NCI-H748 treated with DMSO at 0.1 percent for 48 hours (cell line): ENCODE measurements at places on chromosomes 5 and 9.

DNA sequence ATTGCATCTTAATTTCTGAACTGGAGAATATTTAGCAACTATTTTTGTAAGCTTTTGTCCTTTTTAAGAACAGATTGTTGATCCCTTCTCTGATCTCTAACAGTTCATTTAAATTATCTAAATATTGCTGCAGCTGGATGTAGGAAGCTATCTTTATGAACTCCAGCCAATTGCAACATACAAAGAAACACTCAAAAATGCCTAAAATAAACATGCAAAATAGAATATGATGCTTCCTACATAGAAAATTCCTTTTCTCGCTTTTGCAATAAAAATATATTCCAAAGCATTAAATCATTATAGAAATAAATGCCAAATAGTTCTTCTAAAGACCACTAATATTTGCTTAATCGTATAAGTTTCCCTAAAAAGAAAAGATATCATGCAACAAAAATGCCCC is 218.6 kb downstream of the LURAP1L start:
- DNase-seq, result no peak

DNA sequence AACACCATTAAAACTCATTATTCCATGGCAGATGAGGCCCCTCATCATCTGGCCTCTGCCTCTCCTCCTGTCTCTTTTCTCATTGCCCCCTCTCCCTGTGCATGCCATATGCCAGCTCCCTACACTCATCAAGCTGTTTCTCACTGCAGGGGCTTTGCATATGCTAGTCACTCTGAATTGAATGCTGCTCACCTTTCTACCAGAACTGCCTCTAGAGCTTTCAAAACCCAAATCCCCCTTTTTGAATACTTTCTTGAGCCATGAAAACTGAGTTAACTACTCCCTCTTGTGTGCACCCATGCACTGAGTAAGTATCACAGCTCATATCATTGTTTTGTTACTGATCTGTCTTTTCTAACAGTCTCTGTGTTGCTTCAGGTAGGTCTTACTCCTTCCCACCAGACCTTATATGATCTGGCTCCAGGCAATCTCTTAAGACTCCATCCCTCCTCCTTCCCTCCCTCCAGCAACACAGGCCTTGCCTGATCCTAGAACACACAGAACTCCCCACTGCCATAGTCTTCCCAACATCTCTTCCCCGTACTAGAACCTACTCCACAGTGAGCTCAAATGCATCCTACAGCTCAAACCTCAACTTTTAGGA is 60.5 kb downstream of the ASTN2 start:
- DNase-seq, result no peak

DNA sequence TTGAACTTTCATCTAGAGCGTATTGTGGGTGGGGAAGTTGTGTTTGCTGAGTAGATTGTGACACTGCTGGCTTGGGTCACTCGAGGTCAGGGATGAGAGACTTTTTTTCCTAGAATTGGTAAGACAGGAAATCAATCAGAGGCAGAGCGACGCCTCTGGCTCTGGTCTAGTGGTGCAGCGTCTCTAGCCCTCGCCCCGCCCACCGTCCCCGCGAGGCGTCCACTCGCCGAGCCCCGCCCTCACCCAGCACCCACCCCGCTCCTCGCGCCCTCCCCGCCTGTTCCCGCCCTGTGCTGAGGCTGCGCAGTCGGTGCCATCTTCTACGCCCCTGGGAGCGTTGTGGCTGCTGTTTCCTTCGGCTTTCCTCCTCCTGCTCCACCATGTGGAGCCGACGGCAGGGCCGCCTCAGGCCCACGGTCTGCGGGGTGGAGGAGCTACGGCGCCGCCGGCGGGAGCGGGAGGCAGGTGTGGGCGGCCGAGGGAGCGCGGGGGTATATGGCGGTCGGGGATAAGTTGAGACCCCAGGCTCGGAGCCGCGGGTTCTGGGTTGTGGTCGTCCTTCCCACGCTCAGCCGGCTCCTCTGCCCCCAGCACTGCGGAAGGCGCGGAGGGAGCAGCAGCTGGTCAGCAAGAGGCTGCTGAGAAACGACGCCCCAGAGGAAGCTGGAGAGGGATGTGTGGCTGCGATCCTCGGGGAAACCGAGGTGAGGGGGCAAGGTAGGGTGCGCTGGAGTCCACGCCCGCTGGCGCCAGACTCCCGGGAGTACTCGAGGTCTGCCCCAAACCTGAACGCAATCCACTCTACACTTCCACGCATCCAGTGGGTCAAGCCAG is at the start of gene TMCO6:
TSS of gene TMCO6 (plus strand) at position 304 of the 834 bp plus-strand sequence. CDS start at position 381, 77 bp downstream.
- DNase-seq, result peak; percentile 91

- DNase-seq, result peak; percentile 27
These were observed at the start of gene CIZ1 for GRCh38 chr9:128191406-128192046. CIZ1 (minus strand) TSS chr9:128191572; CDS start chr9:128190857, 715 bp downstream.

- DNase-seq, result no peak
These were observed 287.8 kb upstream of the DAB2 start for GRCh38 chr5:39712316-39713249.

- no peak for DNase-seq
These were observed 11.6 kb upstream of the WHRN start for GRCh38 chr9:114516913-114517312.

- no peak for DNase-seq
These were observed 49.5 kb downstream of the DAB2IP start for GRCh38 chr9:121700832-121701419.

GRCh38 chr9:5553211-5553610 is 42.9 kb downstream of the PDCD1LG2 start:
- DNase-seq, result no peak

DNA sequence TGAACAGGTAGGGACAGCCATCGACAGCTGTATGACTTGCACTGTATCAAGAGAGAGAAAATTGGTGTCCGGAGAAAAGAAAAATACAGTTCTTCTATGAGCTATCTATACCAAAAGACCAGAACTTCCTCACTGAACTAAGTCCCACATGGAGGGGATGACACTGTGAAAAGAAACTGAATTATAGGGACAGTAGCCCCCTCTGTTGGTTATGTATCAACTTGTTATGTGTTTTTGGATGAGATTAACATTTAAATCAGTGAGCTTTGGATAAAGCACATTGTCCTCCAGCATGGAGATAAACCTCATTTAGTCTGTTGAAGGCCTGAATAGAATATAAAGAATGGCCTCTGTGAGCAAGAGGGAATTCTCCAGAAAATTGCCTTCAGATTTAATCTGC is 176.6 kb upstream of the SH3GL2 start:
- peak; percentile 23 for DNase-seq

GRCh38 chr9:133359399-133360175 is 3.2 kb downstream of the SURF2 start:
- no peak for DNase-seq

DNA sequence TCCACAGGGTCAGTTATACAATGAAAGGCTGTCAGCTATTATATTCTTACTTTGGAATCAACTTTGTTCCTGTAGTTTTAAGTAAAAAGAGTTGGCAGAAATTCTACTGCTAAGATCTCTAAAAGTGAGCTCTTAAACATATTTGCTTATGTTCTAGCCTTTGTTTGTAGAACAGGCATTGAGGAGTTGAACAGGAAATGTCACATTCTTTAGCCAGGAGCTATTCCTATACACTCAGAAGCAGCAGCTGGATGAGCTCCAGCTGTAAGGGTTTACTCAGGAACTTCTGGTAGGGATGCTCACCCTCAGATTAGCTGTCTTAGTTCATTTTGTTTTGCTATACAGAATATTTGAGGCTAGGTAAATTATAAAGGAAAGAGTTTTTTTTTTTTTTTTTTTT is 22.4 kb upstream of the SPINK14 start:
- no peak for DNase-seq

DNA sequence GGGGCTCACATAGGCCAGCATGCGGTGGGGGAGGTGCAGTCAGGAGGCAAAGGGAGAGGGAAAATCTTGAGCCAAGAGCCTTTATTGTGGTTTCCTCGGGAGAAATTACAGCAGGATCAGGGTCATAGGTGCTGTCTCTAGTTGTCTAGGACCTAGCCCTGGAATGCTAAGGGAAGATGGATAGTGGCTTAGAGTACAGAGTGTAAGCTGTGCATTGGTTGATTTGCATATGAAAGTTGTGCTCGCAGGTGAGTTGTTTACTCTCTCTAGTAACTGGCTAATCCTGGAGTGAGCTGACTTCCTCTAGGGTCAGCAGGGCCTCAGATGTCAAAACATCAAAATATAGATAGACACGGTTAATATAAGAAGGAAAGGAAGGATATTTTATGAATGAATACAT is 877.7 kb downstream of the TLE4 start:
- DNase-seq, result no peak

GRCh38 chr9:124295159-124295794 is 37.5 kb downstream of the NEK6 start:
- DNase-seq, result no peak

DNA sequence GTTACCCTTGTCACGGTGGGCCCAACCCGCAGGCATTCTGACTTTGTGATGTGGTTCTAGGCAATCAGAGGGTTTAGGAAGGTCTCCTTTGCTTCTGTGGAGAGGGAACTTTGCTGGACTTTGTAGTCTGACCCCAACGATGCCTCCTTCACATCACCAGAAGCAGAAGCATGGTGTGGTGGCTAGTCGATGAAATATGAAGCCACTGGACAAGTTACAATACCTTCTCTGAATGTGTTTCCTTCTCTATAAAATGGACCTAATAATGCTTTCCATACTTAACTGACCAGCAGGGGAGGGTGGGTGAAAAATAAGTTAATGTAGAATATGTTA is 607 bp downstream of the SPEF2 start:
- no peak for DNase-seq

- no peak for DNase-seq
These were observed 7.1 kb upstream of the IL17B start for GRCh38 chr5:149386166-149386565.

- DNase-seq, result no peak
These were observed 55.2 kb downstream of the C9orf85 start for GRCh38 chr9:71966601-71967000.

- no peak for DNase-seq
These were observed 370.8 kb downstream of the TMEM38B start for GRCh38 chr9:106065136-106065535.

- DNase-seq, result no peak
These were observed 58.4 kb upstream of the DAB2IP start for GRCh38 chr9:121593066-121593465.

- DNase-seq, result no peak
These were observed 1350.0 kb upstream of the CDH9 start for GRCh38 chr5:28388428-28388827.

DNA sequence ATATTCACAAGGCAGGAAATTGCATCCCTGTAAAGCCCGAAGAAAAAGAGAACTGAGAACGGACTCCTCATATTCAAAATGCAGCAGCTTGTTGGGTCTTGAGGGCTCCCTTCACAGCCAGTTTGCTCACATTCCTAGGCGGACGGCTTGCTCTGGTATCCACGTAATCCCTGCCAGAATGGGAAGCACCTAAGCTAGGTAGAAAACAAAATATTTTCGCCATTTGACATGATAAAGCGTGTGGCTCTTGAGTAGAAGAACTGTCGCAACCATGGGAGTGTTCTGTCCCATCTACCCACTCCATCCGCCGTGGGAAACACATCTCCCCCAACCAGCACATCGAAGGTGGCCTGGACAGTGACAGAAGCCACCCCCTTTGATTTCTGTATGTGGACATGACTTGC is 183.1 kb downstream of the GAS1 start:
- DNase-seq, result no peak

- DNase-seq, result no peak
These were observed 417.0 kb downstream of the ARHGEF28 start for GRCh38 chr5:74042959-74043358.

DNA sequence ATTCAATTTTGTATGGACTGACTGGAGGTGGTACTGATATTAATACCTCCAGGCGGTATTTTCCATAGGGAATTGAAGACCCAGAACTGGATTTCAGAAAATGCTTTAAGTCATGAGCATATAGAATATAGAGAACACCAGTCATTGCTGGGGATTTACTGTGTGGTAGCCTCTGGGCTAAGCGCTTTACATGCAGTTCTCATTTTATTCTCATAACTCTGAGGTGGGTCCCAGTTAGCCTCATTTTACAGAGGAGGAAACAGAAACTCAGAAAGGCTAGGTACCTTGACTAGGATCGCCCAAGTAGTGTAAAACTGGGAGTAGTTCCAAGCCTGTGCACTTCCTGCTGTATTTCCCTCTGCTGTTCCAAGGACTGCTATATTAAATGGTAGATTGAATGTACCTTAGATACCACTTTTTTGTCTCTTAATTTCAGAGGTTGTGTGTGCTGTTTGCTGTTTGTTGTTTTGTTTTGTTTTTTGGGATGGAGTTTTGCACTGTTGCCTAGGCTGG is 13.8 kb downstream of the SLC44A1 start:
- no peak for DNase-seq

GRCh38 chr5:52560366-52560765 is 227.3 kb upstream of the ITGA1 start:
- DNase-seq, result peak; percentile 95

DNA sequence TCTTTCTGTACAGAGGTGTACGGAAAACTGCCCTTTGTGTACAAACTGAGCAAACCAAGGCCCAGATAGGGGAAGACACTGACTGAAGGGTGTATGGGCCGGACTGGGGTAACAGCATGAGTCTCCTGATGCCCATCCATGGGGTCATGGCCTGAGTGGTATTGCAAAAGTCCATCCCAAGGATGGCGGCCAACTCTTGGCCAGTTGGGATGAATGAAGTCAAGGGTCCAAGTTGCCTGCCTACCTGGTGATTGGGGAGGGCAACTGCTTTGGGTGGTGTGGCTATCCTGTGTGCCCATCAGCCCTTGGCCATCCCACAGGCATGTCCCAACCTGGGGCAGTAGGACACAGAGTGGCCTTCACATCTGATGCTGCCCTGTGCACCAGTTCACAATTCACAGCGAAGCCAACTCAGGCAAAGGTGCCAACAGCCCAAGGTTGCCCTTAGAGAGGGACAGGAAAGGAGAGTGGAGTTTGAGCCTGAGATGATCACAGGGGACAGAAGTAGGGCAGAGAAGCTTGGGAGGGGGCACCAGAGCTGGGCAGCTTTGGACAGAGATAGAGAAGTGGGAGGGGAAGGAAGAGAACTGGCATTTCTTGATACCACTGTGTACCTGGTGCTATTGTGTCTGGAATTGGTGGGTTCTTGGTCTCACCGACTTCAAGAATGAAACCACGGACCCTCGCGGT is 46.6 kb downstream of the COL15A1 start:
- no peak for DNase-seq

DNA sequence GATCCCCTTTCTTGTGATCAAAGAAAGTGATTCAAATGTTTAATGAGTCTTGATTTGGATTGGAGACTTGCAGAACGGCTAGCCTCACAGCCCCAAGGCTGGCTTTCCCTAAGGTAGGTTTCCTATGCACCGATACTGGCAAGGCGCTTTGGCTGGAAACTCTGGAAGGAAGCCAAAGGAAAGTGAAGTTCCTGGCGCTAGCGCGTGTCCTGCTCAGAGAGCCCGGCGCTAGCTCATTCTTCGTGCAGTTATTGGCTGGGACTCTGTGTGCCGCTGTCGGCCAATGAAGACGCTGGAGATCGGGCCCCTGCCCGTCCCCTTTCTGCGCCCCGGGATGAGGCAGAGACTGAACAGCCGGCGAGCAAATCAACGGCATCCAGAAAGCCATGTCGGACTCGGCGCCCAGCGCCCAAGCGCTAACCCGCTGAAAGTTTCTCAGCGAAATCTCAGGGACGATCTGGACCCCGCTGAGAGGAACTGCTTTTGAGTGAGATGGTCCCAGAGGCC is at the start of gene PCDHGC3:
TSS of gene PCDHGC3 (plus strand) at position 342 of the 507 bp plus-strand sequence. CDS start at position 493, 151 bp downstream.
- peak; percentile 44 for DNase-seq
